ENCODE measurements at places on chromosomes 7 and 10.

GRCh38 chr7:68862261-68862660 is 736.0 kb upstream of the AUTS2 start:
- no peak overlapping the region for H3K27ac ChIP-seq
- H3K27me3 ChIP-seq = no peaks in the 10 kb centered on the region
- no peak overlapping the region for H3K4me3 ChIP-seq
- no peaks in the 10 kb centered on the region for H3K4me1 ChIP-seq
- DNase-seq = no peak

DNA sequence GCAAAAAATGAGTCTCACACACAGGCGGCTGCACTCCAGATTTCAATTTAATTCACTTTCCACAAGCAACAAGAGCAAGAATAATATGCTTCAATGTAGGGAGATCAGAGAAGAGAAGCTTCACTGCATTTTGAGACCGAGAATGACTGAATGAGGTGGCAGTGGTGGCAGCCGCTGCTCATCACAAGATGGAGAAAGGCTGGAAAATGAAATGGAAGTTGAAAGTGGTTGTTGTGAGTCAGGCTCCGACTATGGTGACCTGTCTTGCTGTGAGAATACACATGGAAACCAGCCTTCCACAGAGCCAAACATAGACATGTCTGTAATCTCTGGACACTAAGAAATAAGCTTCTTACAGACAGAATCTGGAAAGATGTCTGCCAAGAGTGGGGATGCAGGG is 499.6 kb upstream of the LRRN3 start:
- no peaks in the 10 kb centered on the region for H3K27me3 ChIP-seq
- no peak overlapping the region for H3K4me3 ChIP-seq

- no peaks in the 10 kb centered on the region for H3K27me3 ChIP-seq
- no peaks in the 10 kb centered on the region for H3K36me3 ChIP-seq
- H3K4me1 ChIP-seq = no peaks in the 10 kb centered on the region
- no peak overlapping the region for H3K27ac ChIP-seq
- no peak overlapping the region for H3K4me3 ChIP-seq
- no peak for DNase-seq
Observed at GRCh38 chr10:27390681-27391080, 113.4 kb upstream of the RAB18 start.

GRCh38 chr10:102935939-102936605 is 18.0 kb downstream of the CNNM2 start:
- H3K27me3 ChIP-seq = no peaks in the 10 kb centered on the region
- no peak overlapping the region for H3K27ac ChIP-seq
- no peak overlapping the region for H3K4me3 ChIP-seq
- no peaks in the 10 kb centered on the region for H3K4me1 ChIP-seq
- DNase-seq = no peak

- no peaks in the 10 kb centered on the region for H3K4me1 ChIP-seq
- H3K36me3 ChIP-seq = peaks cover 21% of the 10 kb centered on the region
- no peak for DNase-seq
- H3K4me3 ChIP-seq = no peak overlapping the region
- no peaks in the 10 kb centered on the region for H3K27me3 ChIP-seq
Observed at GRCh38 chr10:99708428-99709012, 23.4 kb downstream of the COX15 start.
